Stimulated activated CD8-positive, alpha-beta memory T cell treated with anti-CD3 and anti-CD28 coated beads, Interleukin-2, amount 100 ng/mL, for 1 hour (primary cell): ENCODE measurements at places on chromosomes 1 and 21.

DNA sequence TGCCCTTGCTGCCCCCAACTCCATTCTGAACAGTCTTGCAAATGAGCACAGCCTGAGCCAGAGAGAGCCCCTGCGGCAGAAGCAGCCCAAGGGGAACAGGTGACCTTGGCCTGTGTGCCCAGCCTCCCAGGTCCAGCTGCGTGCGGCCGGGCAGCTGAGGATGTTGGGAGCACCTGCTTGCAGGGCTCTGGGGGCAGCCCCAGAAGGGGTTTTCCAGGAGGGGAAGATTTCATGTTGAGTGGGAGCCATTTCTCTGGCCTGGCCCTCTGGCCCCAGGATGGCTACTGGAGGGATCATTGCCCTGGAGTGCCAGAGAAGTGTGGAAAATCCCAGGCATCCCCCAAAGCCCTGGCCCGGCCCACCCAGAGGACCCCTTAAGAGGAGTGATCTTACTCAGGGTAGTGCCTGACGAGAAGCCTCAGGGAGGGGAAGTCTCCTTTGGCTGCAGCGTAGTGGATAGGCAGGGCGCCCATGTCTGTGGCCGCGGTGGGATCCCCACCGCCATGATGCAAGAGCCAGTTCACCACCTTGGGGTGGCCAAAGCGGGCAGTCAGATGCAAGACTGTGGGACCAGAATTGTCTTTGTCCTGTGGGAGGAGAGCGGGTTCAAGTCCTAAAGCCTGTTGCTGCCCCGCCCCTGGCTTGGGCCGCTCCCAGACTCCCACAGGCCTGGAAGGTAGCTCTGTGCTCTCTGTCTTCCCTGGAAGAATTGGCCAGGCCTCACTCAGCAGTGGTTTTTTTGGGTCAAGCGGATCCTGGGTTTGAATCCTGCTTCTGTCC lies 20.6 kb upstream of the RNU1-4 start:
- no peak for DNase-seq

GRCh38 chr1:203082571-203083462 lies 3.0 kb downstream of the MYOG start:
- no peak for DNase-seq

DNA sequence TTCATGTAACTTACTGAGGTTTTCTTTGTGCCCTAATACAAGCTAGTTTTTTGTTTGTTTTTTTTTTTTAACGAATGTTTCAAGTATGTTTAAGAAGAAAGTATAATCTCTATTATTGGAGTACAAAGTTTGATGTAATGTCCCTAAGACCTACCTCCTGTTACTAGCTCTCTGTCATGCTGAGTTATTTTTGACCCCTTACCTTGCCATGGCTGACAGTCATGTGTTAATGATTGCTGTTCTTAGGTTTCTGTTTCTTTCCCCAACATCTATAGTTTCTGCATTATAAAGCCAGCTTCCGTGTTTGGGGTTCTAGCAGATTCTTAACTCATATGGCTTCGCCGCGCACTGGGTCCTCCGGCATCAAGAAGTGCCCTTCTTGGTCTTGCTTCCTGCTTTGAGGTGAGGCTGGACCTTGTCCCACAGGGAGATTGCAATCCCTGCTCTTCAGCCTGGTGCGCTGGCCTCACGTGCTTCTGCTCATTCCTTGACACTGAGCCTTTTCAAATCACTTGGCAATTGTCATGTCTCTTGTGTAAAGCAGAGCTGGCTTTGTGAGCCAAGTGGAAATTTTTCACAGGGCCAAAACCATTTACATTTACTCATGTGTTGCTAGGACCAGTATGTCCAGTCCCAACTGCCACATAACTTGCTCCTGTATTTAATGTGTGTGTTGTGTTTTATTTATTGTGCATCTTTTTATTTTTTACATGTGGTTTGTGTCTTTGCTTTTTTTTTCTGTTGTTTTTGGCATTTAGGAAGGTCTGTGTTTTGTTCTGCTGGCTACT lies 135.0 kb upstream of the COL6A1 start:
- no peak for DNase-seq

DNA sequence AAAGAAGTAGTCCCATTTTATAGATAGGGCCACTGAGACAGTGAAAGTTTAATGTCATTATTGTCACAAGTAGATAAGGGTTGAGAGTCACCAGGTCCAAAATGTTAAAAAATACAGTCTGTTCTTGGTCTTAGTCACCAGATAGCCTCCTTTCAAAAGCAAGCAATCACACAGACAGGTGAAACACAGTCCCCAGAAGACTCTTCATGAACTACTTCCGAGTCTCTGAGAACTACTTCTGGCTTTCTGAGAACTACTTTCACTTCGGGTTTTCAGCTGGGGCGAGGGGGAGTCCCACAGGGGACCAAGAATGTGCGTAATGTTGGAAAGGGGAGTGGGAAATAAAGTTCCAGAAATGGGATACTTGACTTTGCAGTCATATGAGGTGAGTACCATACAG lies 143.2 kb downstream of the HHIPL2 start:
- DNase-seq: no peak

DNA sequence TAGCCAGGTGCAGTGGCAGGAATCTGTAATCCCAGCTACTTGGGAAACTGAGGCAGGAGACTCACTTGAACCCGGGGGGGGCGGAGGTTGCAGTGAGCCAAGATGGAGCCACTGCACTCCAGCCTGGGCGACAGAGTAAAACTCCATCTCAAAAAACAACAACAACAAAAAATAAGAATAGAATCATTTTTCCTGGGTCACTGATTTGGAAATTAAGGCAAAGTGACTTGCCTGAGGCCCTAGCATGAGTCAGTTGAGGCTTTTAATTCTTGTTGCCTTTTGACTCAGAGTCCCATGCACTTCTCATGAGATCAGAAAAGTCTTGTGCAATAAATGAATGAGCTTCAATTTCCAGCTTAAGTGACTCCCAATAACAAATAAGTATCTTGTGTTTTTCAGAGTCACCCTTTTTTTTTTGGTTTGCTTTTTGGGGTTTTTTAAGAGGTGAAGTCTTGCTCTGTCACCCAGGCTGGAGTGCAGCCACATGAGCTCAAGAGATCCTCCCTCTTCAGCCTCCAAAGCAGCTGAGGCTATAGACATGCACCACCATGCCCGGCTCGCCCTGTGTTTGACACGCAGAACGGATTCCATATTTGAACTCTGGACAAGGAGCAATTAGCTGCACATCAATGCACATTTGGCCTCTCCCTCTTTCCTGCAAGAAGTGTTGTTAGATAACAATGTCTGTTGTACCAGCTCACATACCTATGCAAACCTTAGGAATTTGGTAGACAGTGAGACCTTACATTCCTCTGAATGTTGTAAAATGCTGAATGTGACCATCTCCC lies 3.4 kb upstream of the PLEKHM2 start:
- no peak for DNase-seq

DNA sequence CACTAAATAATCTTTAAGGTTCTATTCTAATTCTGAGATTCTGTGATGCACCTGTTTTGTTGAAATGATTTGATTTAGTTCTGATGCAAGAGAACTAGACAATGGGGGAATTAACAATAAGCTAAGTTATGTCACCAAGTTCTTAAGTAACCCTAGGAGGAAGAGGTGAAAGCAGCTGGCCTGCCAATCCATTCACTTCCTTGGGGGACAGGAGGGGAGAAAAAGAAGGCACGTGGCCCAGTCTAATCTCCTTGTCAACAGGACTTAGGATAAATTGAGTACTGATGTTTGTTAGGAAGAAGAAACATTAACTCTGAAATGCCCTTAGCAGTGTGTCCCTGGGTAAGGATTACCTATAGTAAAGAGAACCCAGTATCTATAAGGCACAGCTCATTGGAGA lies 36.9 kb downstream of the TLCD4 start:
- DNase-seq: no peak

DNA sequence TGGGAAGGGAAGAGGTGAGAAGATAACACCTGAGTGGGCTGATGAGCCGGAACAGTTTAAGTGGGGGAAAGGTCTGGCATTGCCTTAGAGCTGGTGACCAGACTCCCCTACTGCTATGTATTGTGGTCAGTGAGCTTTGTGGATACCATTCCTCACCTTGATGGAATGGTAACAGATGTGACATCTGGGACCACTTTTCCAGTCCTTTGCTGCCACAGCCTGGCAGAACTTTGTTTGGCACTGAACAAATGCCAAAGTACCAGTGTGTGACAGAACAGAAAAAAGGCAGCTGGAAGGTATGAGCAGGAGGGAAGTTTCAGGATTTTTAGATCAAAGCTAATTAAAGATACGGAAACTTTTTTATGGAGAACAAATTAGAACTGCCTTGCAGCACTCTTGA lies 6.2 kb downstream of the MED8 start:
- DNase-seq: no peak

GRCh38 chr1:47449822-47450552 lies 12.1 kb downstream of the FOXD2 start:
- no peak for DNase-seq

DNA sequence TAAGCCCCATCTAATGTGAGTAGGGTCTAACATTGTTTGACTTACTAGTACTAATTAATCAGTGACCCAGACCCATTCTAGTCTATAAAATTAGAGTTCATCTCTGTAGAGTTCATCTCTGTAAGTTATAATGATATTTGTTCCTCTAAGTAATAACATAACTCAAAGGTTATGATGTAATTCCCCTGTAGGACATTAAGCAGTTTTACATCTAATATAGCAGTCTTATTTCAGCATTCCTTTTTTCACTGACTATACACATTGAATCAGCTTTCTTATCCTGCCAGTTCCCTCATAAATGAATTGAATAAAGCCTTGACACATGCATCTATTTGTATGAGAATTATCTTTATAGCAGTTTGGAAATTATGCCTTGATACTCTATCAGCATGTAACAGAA lies 90.9 kb downstream of the SH3GLB1 start:
- no peak for DNase-seq

DNA sequence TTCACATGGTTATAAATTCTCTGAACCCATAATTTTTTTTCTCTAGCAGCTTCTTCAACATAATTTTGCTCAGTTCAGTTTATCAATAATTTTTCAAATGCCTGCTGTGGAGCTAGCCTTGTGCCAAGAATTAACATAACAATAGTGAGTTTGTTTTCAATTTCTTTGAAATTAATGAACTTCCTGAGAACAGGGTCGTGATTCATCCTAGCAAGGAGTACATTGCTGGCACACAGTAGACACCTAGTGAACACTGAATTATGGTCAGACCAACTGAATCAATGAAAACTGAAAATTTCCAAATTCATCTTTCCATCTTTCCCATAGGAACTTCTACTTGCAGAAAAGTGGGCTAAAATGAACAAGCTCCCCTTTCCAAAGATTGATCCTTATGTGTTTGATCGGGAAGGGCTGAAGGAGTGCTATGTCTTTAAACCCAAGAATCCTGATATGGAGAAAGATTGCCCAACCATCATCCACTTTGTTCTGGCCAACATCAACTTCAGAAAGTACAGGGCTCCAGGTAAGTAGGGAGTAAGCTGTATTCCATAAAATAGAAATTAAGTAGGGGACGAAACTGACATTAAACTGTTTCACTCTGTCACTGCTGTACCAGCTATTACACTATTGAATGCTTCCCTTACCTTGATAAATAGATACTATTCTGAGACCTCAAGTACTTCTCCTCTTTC lies 148.7 kb downstream of the PLA2G4A start:
- no peak for DNase-seq

GRCh38 chr1:175317779-175318178 lies 125.2 kb upstream of the KIAA0040 start:
- DNase-seq: no peak
